A673 (cell line): ENCODE measurements at places on chromosomes 5 and 9. TPM values are rescaled to one million over a fixed set of nuclear protein-coding genes. Genes with fewer than 3 reads are reported as not detected.

GABRA6 gene
- total RNA-seq: not detected in 2 replicates

TRMT10B gene
- 7.8 and 8.0 TPM in 2 replicates for total RNA-seq

CNTNAP3 gene
- total RNA-seq: not detected in 2 replicates

FOXD1 gene
- total RNA-seq: 4.4 and 4.5 TPM in 2 replicates

PCDHA9 gene
- total RNA-seq: 0.33 and 0.37 TPM in 2 replicates

- DNase-seq: peak; percentile 65
Observed at GRCh38 chr9:110058304-110058953, 149.5 kb downstream of the C9orf152 start.

DNA sequence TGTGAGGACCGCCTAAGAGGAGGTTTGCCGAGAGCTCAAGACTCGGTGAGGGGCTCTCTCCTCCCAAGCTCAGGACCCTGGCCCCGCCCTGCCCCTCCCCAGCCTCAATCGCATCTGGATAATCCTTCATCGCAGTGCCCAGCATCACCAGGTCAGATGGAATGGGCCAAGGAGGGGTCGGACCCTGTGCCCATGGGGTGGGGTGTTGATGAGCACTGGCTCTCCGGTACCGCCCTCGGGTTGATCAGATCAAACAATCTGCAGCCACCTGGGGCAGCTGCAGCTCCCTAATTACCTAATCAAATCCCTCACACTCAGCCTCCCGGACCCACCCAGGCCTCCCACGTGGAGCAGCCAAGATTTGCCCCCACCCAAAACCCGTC is 24.4 kb upstream of the TDRD7 start:
- DNase-seq: no peak

GRCh38 chr5:136731241-136731900 is 366.0 kb upstream of the TRPC7 start:
- no peak for DNase-seq

DNA sequence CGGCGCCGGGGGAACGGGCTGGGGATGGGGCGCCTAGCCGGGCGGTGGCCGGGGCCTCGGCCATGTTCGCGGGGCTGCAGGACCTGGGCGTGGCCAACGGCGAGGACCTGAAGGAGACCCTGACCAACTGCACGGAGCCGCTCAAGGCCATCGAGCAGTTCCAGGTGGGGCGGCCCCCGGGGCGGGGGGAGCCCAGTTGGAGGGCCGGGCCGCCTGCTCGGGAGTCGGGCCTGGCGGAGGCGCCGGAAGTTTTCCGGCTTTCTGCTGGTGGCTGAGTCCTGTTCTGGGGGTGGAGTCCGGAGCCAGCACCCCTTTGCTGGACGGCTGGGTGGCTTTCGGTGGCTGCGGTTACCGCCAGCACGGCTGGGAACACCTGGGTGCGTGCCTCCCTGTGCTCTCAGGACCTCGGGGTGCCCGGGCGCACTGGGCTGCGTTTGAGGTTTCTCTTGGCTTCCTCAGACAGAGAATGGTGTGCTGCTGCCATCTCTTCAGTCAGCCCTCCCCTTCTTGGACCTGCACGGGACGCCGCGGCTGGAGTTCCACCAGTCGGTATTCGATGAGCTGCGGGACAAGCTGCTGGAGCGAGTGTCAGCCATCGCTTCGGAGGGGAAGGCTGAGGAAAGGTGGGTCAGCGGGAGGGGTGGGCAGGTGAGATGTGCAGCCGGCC is 454 bp downstream of the NELFB start:
- no peak for DNase-seq

- DNase-seq: no peak
Observed at GRCh38 chr9:79185866-79186265, 385.9 kb upstream of the TLE4 start.
